ENCODE measurements at places on chromosomes 6 and 20.

DNA sequence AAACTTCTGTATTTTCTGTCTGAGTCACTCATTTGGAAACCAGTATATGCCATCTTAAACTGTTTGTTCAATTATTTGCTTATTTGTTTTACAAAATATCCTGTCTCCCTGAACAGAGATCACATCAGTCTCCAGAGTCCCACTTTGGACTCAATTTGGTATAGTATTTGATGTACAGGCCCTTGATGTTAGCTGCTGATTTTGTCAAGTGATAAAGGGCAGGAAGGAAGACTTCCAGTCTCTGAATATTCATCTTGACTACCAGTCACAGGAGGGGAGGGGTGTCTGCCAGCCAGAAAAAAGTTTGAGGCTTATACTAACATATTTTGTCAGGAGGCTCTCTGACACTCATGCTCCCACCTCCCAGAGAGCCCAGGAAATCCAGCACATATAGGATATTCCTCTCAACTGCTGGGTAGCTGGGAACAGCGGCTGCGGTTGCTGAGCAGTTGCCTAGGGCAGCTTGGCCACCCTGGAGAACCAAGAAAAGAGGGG lies 376.8 kb upstream of the RUNX2 start:
- DNase-seq: no peak

DNA sequence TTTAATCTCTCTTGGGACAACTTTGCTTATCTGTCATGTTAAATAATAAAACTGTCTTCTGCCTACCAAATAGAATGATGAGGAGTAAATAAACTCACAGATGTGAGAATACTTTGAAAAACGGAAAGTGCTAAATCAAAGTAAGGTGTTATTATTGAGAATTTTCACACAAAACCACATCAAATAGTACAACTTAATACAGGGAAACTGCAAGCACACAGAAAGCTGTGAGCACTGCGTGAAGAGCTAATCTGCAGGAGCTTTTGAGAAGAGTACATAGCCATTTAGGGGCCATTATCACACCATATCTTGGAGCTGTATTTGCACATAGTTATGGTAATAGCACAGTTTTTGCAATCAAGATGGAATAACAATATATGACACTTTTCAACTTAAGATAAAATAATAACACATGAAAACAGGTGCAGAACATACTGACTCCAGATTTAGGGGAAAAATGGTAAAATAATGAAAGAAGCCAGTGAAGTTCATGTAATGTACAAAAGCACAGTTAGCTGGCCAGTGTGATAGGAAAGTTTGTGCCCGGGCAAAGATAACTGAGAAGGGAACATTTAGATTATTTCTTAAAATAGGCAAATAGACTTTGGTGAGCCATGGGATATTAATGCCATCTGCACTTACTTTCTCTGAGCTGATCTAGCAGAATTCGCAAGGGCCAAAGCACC lies 398.5 kb upstream of the PLCB4 start:
- no peak for DNase-seq

DNA sequence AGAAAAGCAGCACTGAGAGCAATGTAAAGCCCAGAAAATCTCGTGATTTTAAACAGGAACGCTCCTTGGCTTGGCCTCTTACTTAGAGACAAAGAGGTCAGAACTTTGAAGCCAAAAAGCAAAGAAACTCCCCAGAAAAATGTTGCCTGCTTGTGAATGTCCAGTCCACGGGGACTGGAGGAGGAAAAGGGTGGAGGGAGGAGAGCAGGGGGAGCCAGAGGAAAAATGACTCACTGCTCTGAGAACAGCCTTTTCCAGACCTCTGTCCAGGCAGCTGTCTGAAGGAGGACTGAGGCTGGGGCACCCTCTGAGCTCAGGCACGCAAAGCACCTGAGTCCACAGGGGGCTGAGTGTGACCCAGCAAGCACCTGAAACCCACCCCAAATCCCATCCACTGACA lies 64.7 kb downstream of the TRAM2 start:
- DNase-seq: peak; percentile 91

GRCh38 chr6:138620630-138621029 lies 121.3 kb upstream of the NHSL1 start:
- DNase-seq: no peak

DNA sequence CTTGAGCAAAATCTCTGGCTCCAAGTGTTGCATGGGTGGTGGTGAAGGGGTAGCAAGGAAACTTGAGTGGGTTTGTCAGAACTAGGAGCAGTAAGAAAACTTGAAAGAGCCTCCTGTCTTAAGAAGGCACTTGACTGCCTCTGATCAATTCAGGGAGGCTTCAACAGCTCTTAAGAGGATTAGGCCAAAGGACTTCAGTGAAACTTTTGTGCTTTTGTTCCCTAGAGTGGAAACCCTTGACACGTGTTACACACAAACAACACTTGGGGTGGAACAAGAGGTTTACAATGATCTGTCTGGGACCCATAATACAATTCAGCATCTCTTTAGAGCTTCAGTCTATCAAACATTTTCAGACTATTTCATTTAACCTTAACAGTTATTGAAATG lies 80.1 kb upstream of the ARMC2 start:
- no peak for DNase-seq

DNA sequence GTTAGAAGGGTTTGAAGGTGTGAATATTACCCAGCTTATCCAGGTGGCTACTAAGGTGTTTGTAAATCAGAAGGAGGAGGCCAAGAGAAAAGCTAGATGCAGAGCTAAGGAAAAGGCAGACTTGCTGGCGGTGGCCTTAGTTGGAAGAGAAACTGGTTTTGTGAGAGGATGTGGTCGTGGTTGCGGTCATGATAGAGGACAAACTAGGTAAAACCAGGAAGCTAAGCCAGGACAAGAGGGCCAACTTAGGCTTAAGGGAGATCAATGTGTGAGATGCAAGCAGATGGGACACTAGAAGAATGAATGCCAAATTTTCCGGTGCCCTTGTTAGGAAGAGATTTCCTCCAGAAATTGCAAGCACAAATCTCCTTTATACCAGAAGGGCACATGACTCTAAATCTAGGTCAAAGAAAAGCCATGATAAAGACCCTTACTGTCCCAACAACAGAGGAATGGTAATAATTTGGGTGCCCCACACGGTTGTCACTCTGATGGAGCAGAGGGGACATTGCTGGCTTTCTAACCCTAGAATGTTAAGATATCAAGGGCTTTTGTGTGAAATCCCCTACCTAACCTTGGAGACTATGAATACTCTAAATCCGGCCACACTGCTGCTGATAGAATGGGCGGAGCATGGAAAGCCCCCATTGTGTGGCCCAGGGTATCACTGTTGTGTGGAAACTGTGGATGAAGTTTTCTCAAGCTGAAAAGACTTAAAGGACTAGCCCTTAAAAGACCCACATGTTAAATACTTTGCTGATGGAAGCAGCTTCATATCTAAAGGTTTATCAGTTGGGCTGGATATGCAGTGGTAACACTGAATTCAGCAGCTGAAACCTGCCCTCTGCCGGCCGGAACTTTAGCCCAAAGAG lies 7.8 kb downstream of the IL22RA2 start:
- no peak for DNase-seq

GRCh38 chr20:13928901-13929300 lies 61.5 kb downstream of the SEL1L2 start:
- DNase-seq: no peak

GRCh38 chr20:54642864-54643667 lies 167.7 kb downstream of the DOK5 start:
- no peak for DNase-seq

- no peak for DNase-seq
These were observed 299.7 kb downstream of the BTBD3 start for GRCh38 chr20:12217382-12217781.

GRCh38 chr6:13331516-13332348 lies 3.4 kb upstream of the TBC1D7 start:
- DNase-seq: peak; percentile 8

- no peak for DNase-seq
These were observed 471.8 kb upstream of the AGPAT4 start for GRCh38 chr6:161745594-161746141.
